ENCODE measurements at places on chromosomes 2 and 18. TPM values are rescaled to one million over a fixed set of nuclear protein-coding genes. Genes with fewer than 3 reads are reported as not detected.
A peak's percentile ranks its signal among the peaks of the same experiment; 100 is the strongest.

Gene SERPINB11
- not detected for total RNA-seq

Gene C2orf49
- 9.8 TPM for total RNA-seq

Gene DCC
- total RNA-seq: 0.24 TPM

Gene ITGB6
- total RNA-seq: 0.29 TPM

Gene KYNU
- total RNA-seq: 1.4 TPM

Gene GPR155
- total RNA-seq: 2.4 TPM

Gene CTDSP1
- 65.3 TPM for total RNA-seq

Gene ERMN
- total RNA-seq: not detected

Gene ZNF521
- total RNA-seq: not detected

Gene TANK
- total RNA-seq: 74.5 TPM

- DNase-seq: no peak
Observed at GRCh38 chr2:16194931-16195680, 254.8 kb downstream of the MYCN start.

DNA sequence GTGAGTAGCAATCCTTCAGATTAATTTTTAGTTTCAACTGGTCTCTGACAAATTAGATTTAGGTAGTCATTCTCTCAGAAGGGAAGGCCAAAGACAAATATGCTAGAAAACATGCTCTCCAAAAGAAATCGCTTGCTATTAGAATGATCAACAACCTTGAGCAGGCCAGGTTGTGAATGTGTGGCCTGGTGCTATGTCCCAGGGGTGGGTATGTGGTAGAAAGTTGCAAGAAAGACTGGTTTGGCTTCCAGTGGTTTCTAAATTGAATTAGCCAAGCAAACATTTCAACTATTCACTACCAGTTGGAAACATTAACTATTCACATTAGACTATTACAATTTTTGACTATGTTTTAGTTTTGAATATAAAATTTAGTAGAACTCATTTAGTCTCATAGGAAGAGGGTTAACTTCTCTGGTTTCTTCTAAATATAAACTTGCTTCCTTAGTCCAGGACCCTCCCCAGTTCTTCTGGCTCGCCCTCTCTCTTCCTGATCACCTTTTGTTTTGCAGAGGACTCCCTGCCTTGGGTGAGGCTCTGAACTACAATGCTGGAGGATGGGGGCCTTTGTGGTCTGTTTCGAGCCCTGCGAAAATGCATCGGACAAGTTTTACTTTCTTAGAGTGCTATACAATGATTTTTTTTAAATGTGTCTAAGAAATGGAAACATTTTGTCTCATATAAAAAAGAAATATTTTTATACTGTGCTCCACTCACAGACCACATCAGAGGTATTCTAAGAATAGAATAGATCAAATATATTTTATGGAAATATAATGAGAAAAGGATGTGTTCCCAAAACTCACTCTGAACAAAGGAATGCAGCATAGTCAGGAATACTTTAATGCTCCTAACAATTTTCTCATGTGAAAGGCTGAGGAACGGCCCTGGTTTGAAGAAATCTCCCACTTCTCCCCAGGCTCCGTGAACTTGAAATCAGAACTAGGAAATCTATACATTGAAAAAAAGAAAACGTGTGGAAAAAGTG, 375.0 kb upstream of the ZEB2 start:
- no peak for DNase-seq

- DNase-seq: no peak
Observed at GRCh38 chr2:217304582-217304981, 444.7 kb upstream of the TNP1 start.

DNA sequence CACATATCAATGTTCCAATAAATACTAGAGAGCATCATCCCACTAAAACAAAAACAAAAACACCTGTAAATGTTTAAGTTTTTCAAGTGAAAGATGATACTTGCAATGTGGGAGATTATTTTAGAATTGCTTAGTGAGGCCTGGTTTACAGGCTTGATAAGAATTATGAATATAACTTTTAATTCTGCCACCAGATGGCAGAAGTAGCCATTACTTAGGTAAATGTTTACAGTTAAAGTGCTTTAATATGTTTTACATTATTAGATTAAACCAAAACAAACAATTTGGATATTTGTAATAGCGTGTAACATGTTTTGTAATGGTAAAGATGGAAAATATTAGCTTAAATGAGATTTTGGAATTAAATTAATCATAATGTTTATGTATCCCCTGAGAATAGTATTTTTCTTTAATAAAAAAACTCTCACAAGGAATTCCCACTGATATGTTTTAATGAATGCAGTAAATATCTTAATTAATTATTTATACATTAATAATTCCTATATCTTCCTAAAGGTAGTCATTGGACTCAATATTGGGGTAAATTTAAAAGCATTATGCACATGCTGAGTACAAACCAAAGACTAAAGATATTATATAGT, 522.0 kb downstream of the SPAG16 start:
- DNase-seq: peak; percentile 22

- DNase-seq: no peak
Observed at GRCh38 chr2:138670734-138671133, 109.5 kb downstream of the NXPH2 start.

GRCh38 chr2:185567940-185568339, 170.7 kb upstream of the FSIP2 start:
- DNase-seq: no peak

- peak; percentile 85 for DNase-seq
Observed at GRCh38 chr2:72825257-72826155, at the start of gene EXOC6B. TSS of gene EXOC6B (minus strand) at chr2:72826033.

DNA sequence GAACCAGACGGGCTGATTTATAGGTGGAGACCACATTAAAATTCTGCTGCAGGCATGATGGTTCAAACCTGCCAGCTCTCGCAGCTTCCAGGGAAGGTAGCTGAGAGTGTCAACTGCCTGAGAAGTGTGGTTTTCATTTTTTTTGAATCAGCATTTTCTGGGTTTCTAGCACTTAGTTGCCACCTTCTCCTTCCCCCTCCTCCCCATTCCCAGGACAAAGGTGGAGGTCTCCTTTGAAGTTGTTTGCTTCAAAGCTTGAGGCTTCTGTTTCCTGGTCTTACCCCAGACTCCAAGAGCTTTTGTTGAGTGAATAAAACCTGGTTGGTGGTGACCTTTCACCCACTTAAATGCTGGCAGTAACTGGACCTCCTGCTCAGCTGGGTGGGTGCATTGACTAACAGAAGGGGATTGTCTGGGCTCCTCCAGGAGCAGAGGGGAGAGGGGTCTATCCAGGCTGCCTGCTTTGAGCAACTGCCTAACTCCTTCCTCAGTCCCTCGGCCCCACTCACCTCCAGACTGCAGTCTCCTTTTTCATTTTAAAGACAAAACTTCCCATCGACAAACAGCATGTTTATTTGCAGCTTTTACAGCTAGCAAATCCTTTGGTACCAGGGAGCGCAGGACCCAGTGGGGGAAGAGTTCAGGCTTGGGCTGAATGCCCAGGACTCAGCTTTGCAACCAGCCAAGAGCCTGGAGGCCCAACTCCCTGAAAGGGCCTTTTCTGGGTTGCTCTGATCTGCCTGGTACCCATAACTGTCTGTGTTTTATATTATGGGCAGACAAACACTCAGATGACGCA, 3.5 kb downstream of the RHOB start:
- DNase-seq: peak; percentile 28

- no peak for DNase-seq
Observed at GRCh38 chr2:197853549-197853948, 49.2 kb downstream of the PLCL1 start.

- peak; percentile 35 for DNase-seq
Observed at GRCh38 chr2:40658941-40659340, 207.1 kb upstream of the SLC8A1 start.

DNA sequence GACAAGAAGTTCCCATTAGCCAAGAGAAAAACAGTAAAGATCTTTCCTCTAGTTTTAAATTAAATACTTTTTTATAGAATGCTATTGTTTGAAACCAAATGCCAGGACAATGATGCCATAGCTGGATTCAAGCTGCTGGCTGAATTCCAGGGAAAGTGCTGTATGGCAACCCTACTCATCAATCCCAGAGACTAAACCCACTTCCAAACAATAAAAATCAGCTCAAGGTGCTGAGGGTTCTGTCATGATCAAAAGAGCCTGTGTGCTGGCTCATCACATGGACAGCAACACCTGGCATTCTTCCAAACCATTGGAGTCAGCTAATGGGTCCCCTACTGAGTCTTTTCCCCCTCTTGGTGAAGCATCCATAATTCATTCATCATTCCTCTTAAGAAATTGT, 53.7 kb upstream of the PARD3B start:
- DNase-seq: peak; percentile 57

- DNase-seq: peak; percentile 39
Observed at GRCh38 chr2:41414486-41415230, 633.2 kb upstream of the PKDCC start.

- DNase-seq: no peak
Observed at GRCh38 chr2:158530829-158531228, 74.1 kb downstream of the PKP4 start.

GRCh38 chr2:180048251-180048650, 41.2 kb upstream of the CWC22 start:
- DNase-seq: no peak

- DNase-seq: no peak
Observed at GRCh38 chr2:71944806-71945602, 202.7 kb downstream of the CYP26B1 start.

GRCh38 chr18:39037925-39038324, 1472.3 kb upstream of the CELF4 start:
- no peak for DNase-seq

DNA sequence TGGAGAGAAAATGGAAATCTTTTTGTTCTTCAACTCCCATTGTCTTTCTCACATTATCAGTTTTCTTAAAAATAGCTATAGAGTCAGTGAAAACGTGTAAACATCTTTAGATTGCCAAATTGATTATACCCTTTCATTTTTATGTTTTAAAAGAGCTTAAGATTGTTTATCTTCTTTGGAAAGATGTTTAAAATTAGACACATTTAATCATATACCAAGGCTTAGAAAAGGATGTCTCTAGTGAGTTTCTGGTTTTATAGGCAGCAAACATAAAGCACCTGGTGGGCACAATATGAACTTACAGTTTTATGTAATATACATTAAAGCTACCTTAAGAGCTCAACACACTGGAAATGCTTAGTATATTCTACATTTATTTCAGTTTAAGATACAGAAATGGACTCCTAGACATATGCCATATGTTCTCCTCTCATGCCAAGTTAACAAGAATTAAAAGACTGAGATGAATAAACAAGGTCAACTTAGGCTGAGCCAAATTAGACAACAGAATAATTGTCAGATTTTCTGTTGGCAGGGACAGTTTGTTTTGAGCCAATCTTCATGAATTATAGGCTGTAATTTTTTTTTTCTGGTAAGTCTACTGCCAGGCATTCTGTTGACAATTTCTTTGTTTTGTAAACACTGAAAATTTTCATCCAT, 112.7 kb downstream of the OTX1 start:
- DNase-seq: no peak

DNA sequence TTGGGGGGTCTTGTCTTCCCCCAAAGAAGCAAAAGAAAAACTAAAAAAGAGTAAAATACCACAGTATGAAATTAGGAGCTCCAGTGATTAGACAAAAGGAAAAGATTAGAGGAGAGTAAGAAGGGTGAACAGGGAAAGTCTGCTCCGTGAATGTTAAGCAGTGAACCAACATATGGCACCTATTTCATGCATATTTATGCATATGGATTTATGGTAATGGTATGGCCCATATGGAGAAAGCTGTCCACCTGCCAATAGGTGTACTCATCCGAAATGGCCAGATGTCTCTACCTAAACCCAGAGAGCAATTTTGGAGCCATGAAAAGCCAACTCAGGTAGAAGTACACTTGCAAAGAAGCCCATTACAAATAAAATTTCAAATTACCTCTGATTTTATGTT, 404.0 kb upstream of the RAB6C start:
- no peak for DNase-seq

DNA sequence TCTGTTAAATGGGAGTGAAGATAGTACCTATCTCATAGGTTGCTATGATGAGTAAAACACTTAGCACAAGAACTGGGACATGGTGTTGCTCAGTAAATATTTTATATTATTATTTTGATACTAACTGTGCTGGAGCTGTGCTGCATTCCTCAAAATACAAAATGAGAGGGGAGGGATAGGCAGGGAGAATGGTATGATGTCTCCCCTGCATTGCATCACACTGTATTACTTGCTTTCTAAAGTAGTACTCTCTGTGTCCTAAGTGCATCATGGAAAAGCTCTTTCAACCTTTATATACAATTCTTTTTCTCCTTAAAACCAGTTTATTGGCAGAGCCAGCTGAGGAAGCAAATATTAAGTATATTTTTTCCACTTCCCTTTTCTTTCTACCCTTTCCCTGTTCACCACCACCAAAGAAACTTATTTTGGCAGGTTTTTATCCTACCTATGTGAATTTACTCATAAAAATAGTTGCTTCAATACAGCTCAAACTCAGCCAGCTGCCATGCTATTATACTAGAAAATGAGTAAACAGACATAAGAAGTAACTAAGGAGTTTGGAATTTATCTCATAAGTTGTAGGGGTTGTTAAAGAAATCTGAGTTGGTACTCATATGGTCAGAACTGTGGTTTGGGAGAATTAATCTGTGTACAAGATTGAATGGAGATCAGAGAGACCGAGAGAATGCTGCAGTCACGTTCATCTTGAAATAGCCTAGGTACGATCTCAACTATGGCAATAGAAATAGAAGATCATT, 60.3 kb downstream of the EHBP1 start:
- DNase-seq: no peak

GRCh38 chr2:234873103-234873827, 78.6 kb upstream of the SH3BP4 start:
- DNase-seq: no peak

DNA sequence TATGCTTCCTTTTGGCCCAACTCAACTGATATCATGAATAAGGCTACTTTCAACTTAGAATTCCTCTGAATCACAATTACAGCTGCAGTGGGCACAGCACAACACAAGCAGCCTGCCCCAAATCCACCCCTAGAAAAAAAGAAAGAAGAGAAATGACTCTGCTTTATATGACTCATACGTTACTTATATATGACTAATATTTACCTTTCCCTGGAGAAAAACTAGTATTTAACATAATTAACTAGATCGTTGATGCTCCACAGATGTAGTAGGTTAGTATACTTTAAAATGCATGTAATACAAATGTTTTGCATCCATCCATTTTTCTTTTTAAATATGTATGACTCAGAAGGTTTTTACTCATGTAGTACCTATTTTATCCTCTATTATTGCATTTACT, 133.3 kb upstream of the UNC80 start:
- peak; percentile 79 for DNase-seq

GRCh38 chr2:207153266-207153975, 12.3 kb downstream of the KLF7 start:
- DNase-seq: no peak

- no peak for DNase-seq
Observed at GRCh38 chr2:233901884-233902283, 15.3 kb upstream of the TRPM8 start.

DNA sequence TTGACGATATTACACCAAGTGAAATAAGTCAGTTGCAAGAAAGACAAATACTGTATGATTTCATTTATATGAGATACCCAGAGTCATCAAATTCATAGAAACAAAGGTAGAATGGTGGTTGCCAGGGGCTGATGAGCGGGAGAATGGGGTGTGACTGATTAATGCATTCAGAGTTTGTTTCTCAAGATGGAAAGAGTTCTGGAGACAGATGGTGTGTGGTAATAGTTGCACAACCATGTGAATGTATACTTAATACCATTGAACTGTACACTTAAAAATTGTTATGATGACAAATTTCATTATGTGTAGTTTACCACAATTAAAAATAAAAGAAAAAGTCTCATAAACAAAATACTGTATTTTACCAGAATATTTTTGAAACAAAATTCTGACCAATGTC, 117.3 kb downstream of the PIGN start:
- DNase-seq: no peak

GRCh38 chr18:9943311-9943710, 29.5 kb downstream of the VAPA start:
- no peak for DNase-seq

Data from A172 (cell line).